ENCODE measurements at places on chromosomes 3 and 15.

GRCh38 chr3:76410762-76411281 lies 625.5 kb upstream of the ZNF717 start:
- DNase-seq, result no peak

DNA sequence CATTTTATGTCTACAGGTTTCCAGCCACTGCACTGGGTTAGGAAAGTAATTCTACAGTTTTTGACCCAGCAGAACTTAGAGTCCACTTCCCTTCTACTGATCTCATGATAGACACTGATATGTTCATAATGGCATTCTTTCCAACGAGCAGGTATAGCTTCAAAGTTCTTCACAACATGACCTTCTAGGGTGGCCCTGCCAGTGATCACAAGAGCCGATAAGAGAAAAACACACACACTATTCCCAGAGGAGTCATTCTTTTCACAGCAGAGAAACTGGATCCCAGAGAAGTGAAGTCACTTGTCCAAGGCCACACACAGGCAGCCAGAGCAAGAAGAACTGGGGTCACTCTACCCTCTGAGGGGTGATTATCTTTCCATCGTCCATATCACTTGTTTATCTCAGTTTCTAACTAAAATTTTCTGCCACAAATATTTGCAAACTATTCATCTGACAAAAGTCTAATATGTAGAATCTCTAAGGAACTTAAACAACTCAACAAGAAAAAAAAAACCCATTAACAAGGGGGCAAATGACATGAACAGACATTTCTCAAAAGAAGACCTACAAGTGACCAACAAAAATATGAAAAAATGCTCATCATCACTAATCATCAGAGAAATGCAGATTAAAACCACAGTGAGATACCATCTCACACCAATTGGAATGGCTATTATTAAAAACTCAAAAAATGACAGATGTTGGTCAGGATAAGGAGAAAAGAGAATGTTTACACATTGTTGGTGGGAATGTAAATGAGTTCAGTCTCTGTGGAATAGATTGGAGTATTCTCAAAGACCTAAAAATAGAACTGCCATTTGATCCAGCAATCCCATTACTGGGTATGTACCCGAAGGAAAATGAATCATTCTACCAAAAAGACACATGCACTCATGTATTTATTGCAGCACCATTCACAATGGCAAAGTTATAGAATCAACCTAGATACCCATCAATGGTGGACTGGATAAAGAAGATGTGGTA lies 31.5 kb downstream of the SPTSSB start:
- DNase-seq, result no peak

DNA sequence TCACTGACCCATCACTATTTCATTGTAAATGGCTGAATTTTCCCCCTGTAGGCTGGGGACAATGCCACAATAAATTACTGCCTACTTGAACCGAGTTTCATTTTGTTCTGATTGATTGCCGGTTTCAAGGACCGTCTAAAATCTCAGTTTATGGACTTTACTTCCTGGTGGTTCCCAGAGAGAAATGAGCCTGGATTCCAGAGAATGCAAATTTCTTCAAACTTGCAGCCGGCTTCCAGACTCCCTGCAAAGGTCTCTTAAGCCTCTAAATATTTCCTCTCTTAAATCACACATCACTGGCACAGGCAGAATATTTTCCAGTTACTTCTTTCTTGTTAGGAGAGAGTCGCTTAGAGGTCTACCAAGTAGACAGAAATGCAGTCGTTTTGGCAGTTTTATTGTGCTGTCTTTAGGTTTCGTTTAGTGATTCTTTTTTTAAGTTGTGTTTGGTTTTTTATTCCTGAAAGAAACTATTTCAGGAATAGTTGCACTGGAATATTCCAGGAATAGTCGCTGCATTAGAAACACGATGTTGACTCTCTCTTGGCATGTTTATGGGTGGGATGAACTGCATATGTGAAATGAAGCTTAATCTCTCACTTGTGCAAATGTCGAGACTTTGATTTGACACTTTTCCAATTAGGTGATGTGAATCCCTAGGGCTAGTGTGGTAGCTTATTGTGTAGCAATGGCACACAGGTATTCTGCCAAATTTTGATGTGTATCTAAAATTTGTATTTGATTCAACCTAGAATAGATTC lies 284.1 kb upstream of the NR2E3 start:
- no peak for DNase-seq

DNA sequence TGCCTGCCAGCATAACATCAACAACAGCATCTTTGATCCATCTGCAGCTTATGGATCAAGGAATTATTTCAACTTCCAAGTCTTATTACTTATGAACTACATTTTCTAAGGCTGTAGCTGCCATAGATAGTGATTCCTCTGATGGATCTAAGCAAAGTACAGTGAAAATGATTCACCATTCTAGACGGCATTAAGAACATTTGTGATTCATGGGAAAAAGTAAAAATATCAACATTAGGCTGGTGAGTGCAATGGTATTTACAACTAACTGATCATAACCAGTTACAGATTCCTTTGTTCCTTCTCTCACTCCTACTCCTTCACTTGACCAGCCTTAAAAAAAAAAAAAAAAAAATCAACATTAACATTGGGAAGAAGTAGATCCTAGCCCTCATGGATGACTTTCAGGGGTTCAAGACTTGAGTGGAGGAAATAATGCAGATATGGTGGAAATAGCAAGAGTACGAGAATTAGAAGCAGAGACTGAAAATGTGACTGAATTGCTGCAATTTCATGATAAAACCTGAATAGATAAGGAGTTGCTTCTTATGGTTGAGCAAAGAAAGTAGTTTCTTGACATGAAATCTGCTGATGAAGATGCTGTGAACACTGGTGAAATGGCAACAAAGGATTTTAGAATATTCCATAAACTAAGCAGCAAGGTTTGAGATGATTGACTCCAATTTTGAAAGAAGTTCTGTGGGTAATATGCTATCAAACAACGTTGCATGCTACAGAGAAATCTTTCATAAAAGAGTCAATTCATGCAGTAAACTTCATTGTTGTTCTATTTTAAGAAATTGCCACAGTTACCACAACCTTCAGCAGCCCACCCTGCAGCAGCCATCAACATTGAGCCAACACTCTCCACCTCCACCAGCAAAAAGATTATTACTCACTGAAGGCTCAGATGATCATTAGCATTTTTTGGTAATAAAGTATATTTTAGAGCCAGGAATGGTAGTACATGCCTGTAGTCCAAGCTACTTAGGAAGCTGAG lies 22.8 kb downstream of the SLC12A6 start:
- DNase-seq, result no peak

- no peak for DNase-seq
Measured at GRCh38 chr3:116097226-116097625, 348.1 kb downstream of the LSAMP start.

- no peak for DNase-seq
Measured at GRCh38 chr15:63084806-63085205, 36.9 kb upstream of the LACTB start.

- DNase-seq, result no peak
Measured at GRCh38 chr15:67753891-67754290, 71.4 kb upstream of the SKOR1 start.

- DNase-seq, result no peak
Measured at GRCh38 chr3:70186221-70186620, 126.2 kb downstream of the MDFIC2 start.

- no peak for DNase-seq
Measured at GRCh38 chr3:151576511-151577137, 115.8 kb upstream of the IGSF10 start.

GRCh38 chr3:139906418-139906817 lies 28.6 kb upstream of the CLSTN2 start:
- no peak for DNase-seq

DNA sequence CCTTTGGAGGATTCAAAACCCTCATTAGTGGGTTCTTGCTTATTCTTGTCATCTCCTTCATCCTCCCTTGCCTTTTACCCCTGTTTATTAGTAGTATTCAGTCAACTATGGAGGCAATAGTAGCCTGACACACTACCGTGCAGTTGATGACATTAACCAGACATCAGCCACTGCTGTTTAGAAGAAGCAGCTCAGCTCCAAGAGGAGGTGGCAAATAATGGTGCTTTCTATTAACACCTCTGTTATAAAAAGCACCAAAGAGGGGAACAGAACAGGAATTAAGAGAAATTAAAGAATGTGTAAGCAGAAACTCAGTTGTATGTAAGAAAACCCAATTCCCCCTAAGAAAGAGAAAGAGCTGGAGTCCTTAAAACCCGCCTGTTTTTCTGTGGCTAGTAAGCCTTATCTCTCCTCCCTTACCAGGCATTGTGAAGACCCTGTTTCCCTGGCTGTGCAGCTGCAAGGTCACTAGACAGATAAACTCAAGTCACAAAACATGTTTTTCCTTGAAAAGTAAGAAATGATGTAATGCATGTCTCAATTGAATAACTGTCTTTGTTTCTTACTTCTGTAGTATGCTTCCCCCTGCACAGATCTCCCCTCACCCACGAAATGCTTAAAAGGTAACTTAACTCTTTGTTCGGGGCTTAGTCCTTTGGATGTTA lies 21.2 kb downstream of the CCR4 start:
- DNase-seq, result no peak

GRCh38 chr3:189342811-189343210 lies 171.0 kb downstream of the TPRG1 start:
- no peak for DNase-seq

- no peak for DNase-seq
Measured at GRCh38 chr3:46383211-46383950, 12.6 kb downstream of the CCR5 start.

- no peak for DNase-seq
Measured at GRCh38 chr15:35062738-35063099, 22.4 kb downstream of the NANOGP8 start.
